Activated CD4-positive, alpha-beta T cell treated with anti-CD3 and anti-CD28 coated beads, Interleukin-2, amount 50 U/mL, for 16 hours (primary cell): ENCODE measurements at places on chromosomes 16 and 17.

DNA sequence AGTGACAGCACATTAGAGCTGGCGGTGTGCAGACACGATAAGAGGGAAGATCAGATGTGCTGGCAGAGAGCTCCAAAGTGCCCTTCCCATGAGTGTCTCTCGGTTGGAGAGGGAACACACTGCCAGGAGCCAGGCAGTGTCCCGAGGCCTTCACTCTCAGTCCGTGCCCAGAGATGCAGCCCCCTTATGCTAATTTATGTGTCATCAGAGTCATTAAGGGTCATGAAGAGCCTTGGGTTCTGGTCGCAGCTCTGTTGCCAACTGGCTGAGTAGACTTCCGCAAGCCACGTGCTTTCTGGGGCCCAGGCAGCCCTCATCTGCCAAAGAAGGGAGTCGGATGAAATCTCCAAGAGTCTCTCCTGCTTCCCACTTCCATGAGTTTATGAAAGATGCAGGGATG lies 232.5 kb downstream of the MSI2 start:
- no peak for DNase-seq

GRCh38 chr17:17412326-17412725 lies 64.5 kb upstream of the MED9 start:
- no peak for DNase-seq

GRCh38 chr17:68576137-68576536 lies 25.0 kb downstream of the FAM20A start:
- DNase-seq, result no peak

GRCh38 chr16:68375801-68376536 lies 65.2 kb downstream of the PRMT7 start:
- DNase-seq, result no peak

- DNase-seq, result no peak
Observed at GRCh38 chr17:29210879-29211278, 30.7 kb upstream of the MYO18A start.

- peak; percentile 68 for DNase-seq
Observed at GRCh38 chr17:50626037-50626574, 8.6 kb upstream of the ABCC3 start.

DNA sequence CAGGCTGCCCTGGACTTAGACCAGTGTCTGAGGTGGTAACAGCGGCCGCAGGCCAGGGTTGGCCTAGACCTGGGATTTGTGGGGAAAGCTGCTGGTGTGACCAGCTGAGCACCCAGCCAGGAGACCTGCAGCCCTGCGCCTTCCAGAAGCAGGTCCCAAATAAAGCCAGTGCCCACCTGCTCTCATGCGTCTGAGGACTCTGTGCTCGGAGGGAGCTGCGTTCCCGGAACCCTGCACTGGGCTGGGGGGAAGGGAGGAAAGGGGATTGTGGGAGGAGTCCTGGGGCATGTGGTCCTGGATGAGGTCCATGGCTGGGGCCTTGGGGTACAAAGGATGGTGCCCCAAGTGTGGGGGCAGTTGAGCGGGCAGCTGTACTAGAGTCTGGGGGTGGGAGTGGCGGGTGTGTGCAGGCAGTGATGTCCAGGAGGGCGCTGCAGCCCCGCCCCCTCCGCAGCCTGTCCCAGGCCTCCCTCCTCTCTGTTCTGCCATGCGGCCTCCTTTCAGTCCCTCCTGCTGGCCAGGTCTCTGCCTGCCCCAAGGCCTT lies 1.8 kb upstream of the NECAB2 start:
- no peak for DNase-seq
